ENCODE measurements at places on chromosomes 1 and 21.

- no peak for DNase-seq
Observed at GRCh38 chr1:81226603-81226928, 574.2 kb upstream of the ADGRL2 start.

DNA sequence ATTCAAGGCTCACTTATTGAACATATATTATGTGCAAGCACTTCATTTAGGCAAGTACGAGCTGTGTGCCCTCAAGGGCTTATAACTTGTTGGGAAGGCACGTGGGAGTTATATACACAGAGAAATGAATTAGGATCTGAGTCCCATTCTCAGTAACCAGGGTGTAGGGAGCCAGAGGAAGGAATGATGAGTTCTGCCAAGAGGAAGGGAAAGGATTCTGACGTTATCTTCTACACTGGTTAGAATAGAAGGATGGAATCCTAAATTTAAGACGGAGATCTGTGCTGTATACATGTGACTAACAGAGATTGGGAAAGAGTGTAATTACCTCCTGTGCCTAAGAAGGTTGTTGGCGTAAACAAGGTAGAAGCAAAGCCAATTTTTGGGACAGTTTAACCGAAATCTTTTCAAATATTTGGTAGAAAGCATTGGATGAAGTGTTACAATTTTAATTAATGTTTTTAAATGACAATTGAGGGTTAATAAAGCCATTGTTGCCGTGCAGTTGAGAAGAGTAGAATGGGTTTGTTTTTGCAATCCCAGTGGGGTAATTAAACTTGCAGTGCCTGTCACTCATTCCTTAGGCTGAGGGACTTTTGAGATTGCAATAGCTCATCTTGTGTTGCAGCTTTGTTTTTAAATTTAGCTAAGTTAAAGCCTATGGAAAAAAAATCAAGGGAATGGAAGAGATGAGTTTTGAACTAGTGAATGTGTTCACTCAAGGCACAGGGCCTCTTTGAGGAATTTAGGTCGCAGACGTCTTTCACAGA, 177.2 kb downstream of the NFIA start:
- DNase-seq = peak; percentile 11

GRCh38 chr1:208093754-208094719, 150.1 kb downstream of the PLXNA2 start:
- DNase-seq = peak; percentile 95

DNA sequence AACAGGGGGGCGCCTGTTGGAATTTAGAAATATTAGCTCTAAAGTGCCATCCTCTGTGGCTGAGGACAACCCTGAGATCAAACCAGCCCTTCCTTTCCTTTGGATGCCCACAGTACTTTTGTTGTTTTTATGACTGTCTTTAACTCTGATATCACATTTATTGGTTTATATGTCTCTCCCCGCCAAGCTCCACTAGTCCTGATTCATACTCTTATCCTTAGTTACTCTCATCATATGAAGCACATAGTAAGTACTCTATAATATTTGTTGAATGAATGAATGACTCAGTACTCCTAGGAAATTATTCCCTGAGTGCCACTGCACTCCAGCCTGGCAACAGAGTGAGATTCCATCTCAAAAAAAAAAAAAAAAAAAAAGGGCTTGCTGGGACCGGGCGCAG, 22.6 kb upstream of the NRDC start:
- DNase-seq = no peak

- DNase-seq = no peak
Observed at GRCh38 chr21:19547951-19548840, 1144.6 kb upstream of the TMPRSS15 start.

GRCh38 chr1:203133970-203134725, 6.6 kb downstream of the ADORA1 start:
- DNase-seq = no peak

- no peak for DNase-seq
Observed at GRCh38 chr21:36792505-36792967, 93.6 kb downstream of the SIM2 start.

DNA sequence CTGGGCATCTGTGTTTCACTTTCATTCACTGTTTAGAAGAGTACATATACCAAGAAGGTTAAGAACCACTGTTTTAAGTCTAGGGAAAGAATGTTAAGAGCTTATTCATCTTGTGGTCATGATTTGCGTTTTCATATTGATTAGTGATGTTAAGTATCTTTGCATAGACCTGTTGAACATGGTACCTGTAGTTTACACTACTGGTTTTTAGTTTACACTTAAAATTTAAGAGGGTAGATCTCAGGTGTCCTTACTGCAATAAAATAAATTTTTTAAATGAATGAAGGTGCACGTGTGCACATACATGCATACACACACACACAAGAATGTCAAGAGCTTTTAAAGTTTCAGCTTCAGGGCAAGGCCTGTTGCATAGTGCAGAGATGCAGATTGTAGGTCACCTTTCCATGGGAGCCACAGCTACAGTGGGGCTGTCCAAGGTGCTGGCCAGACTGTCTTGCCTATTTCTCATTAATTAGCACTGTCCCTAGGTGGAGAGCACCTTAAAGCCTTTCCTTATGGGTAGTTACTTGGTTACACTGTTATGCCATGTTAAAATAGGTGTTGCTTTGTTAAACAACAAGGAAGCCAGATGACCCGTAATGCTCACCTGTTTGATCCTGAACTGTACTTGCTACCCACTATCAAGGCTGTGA, 543.0 kb upstream of the DAB1 start:
- DNase-seq = no peak

GRCh38 chr1:113073479-113073950, 517 bp downstream of the LRIG2 start:
- no peak for DNase-seq

DNA sequence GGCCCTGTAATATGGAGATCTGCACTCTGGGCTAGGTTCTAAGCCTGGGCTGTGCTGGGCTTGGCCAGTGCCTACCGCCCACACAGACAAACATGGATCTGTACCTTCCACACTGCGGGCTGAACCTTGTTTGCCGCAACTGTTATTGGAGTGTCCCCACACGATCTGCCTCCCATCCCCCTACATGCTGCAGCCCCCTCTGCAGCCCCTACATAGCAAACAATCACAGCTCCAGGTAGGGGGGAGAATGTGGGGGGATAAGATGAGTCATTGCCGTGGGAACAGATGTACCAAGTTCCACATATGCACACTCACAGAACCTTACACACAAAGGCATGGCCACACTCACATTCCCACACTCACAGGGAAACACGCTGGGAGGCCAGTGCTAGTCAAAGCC, 2.1 kb upstream of the HCRTR1 start:
- no peak for DNase-seq

GRCh38 chr1:14165371-14165801, 433.1 kb upstream of the KAZN start:
- DNase-seq = no peak

DNA sequence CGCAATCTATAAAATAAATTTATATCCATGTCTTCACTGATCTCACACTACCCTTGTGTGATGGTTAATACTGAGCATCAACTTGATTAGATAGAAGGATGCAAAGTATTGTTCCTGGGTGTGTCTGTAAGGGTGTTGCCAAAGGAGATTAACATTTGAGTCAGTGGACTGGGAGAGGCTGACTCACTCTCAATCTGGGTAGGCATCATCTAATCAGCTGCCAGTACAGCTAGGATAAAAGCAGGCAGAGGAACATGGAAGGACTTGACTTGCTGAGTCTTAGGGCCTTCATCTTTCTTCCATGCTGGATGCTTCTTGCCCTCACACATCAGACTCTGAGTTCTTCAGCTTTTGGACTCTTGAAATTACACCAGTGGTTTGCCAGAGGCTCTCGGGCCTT, 615.4 kb downstream of the AGBL4 start:
- DNase-seq = no peak

DNA sequence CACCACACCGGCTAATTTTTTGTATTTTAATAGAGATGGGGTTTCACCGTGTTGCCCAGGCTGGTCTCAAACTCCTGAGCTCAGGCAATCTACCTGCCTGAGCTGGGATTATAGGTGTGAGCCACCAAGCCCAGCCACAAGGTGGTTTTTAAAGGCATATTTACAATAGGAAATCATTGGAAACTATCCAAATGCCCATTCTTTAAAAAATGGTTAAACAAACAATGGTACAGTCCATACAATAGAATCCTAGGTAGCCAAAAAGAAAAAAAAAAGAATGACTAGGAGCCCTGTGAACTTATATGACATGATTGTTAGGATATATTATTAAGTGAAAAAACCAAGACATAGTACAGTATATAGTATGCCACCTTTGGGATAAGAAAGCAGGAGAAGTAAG, 5.3 kb downstream of the ATP2B4 start:
- no peak for DNase-seq

DNA sequence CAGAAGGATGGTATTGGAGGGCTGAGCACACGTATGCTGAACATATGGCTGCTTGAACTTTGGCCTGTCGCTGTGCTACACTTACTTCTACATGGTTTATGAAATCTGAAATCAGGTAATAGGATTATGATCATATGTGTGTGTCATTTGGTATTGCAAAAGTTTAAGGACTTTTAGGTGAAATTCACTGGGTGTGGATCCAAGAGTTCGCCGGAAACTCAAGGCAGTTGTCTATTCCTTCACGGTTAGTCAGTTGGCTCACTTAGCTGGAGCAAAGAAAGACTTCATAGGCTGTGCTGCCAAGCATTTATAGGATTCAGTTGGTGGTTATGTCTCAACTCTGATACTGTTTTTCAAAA, 927 bp downstream of the UAP1 start:
- DNase-seq = peak; percentile 34

DNA sequence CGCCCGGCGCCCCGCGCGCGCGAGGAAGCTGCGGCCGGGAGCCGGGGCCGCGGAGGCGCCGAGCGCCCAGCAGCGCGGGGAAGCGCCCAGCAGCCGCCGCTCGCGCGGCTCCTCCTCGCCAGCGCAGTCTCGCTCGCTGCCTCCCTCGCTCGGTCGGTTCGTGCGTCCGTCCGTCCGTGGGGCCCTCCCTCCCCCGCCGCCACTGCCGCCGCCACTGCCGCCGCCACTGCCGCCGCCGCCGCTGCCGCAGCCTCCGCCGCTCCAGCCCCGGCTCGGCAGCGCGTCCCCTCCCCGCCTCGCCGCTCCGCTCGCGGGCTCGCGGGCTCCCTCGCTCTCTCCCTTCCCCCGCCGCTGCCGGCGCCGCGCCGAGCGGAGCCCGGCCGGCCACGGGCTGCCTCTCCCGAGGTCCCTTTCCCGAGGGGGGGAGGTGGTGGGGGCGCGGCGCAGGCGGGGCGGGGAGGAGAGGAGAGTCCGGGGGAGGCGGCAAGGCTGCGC, at the start of gene KCND3:
TSS of gene KCND3 (minus strand) at position 138 of the 495 bp plus-strand sequence.
- DNase-seq = peak; percentile 13

DNA sequence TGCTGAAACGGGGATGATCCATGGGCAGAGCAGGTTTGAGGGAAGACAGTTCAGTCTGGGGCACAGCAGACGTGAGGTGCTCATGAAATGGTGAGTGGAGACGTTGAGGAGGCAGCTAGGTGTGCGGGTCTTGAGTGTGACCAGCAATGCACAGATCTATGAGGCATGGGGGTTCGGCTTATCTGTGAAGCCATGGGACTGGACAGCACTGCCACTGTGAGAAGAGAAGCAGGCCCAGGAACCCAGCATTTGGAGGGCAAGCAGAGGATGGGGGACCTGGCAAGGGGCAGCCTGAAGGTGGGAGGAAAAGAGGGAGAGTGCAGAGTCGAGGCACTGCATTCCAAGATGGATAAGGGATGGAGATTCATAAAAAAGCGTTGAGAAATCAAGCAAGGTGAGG, 8.0 kb downstream of the CSF1 start:
- DNase-seq = no peak

GRCh38 chr1:63882048-63882704, 108.4 kb downstream of the ROR1 start:
- DNase-seq = no peak

- no peak for DNase-seq
Observed at GRCh38 chr1:167905671-167906070, 8.3 kb downstream of the ADCY10 start.

DNA sequence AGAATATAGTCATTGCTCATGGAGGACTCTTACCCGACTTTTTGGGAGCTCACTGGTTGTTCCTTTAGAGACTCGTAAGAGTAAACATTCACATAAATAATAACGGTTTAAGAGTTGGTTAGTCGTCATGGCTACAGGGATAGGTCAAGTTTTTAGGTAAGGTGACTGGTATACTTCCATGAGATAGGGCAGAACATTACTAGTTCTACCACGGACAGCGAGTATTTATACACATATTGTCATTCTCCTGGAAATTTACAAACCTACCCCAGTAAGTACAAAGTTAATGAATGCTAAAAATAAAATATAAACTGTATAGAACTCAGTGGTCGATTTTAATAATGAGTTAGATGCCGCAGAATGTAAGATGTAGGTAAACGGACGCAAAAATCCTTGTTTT, 1.2 kb upstream of the RYR2 start:
- no peak for DNase-seq

GRCh38 chr21:25412100-25412499, 195.2 kb downstream of the MRPL39 start:
- no peak for DNase-seq

- no peak for DNase-seq
Observed at GRCh38 chr1:88186911-88187310, 497.2 kb upstream of the PKN2 start.

DNA sequence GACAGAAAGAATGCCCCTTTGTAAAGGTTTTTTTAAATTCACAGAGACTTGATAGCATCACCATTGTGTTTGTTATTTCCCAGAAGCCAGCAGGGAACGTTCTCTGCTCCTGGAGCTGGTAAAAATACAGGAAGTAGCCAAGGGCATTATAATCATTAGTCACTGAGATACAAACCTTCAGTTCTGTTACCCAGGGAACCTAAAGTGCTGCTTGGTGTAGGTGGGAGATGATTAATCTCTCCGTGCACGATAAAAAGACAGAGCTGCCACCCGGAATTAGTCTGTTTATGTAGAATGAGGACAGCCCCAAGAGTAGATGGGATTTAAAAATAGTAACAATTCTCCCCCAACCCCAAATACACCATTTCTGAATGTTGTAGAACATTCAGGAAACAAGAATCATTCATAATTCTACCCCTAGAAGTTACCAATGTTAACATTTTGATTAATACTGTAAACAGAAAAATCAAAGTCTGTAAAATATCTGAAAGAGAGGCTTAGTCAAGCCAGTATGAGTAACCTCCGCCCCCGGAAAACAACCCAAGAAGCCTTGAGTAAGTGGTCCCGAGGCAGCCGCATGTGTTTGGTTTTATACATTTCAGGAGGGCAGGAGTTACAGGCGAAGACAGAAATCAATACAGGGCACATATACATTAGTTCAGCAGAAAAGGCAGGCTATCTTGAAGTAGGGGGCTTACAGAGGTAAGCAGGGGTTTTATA, 45.3 kb upstream of the CTBS start:
- DNase-seq = peak; percentile 29
